ENCODE measurements at places on chromosomes 11 and 22.
A peak's percentile ranks its signal among the peaks of the same experiment; 100 is the strongest.

GRCh38 chr11:74866557-74866956 lies 82.3 kb downstream of the XRRA1 start:
- no peak for DNase-seq

DNA sequence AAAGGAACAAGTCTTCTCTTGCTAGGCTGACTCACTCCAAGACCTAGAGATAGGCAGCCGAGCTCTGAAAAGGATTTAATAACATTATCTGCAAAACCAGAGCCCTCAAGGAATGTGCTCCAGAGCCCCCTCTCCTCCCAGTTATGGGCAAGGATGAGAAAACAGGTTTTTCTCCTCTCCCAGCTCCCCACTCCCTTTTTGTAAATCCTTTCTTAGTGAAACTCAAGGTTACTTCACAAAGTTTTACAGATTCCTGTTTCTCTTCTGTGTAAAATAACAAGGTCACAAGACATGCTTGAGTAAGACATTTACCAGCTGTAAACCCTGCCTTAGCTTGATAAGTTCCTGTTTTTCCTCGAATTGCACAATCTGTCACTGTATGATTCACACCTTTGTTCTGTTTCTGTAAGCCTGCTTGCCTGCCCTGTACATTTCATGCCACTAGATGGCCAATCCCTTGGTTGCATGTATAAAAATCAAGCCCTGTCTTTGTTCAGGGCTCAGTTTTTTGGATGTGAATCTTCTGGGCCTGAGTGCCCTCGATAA lies 489.4 kb downstream of the KCNA4 start:
- no peak for DNase-seq

GRCh38 chr22:20433686-20434241 lies 3.9 kb downstream of the SCARF2 start:
- no peak for DNase-seq

- DNase-seq = no peak
Observed at GRCh38 chr11:100789500-100789899, 102.4 kb downstream of the ARHGAP42 start.

- DNase-seq = no peak
Observed at GRCh38 chr11:118366287-118366686, 6.9 kb downstream of the UBE4A start.

GRCh38 chr11:45087086-45087899 lies 59.1 kb upstream of the PRDM11 start:
- DNase-seq = no peak

DNA sequence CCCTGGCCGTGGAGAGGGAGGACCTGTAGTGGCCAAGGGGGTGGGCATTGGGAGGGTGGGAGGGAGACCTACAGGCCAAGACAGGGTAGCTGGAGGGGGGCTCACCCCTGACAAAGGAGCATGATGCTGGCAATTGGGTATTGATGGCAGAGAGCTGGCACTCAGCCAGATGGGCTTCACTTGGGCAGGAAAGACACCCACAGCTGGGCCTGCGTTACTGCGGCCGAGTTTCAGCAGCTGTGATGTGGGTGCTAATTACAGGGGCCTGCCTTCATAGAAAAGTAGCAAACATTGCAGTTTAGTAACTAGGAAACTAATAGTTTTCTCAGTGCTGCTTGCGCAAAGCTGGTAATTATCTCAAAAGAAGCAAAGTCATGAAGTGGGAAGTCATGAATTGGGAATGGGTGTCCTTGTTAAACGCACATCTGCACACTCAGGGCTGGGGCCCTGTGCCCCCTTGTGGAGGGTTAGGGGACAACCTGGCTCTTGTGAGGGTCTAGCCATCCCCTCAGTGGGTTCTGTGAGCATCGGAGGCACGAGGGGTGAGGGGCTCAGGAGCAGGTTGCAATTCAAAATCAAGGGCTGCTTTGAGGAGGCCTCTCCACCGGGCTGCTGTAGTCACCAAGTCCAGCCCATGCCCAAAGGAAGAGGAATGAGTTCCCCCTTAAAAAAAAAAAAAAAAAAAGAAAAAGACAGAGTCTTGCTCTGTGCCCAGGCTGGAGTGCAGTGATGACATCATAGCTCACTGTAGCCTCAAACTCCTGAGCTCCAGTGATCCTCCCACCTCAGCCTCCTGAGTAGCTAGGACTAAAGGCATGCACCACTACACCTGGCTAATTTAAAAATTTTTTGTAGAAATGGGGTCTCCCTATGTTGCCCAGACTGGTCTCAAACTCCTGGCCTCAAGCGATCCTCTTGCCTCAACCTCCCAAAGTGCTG lies 24.4 kb upstream of the TXNRD2 start:
- DNase-seq = no peak

DNA sequence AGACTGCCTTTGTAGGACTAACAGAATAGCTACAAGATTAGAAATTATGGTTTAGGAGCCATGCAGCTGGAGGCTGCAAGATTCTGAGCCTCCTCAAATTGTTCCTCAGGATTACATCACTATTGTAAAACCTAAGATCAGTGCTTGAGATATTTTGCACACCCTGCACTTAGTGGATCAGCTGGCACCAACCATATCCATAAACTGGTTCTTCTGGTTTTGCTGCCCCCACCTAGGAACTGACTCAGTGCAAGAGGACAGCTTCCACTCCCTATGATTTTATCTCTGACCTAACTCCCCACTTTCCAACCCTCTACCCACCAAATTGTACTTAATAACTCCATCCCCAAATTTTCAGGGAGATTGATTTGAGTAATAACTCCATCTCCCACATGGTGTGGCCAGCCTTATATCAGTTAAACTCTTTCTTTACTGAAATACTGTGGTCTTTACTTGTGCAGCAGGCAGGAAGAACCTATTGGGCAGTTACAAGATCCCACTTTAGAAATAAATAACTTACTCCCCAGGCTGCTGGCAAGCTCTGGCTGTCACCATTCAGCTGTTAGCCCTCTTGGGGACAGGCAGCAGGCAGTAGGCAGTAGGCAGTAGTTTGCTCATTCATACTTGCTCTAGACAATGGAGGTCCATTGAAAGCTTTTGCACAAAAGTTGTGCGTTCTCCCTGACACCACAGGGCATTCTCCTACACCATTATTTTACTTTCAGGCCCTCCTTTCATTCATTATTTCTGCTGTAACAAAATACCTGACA lies 119.0 kb downstream of the SLC17A6 start:
- DNase-seq = no peak

- no peak for DNase-seq
Observed at GRCh38 chr11:77381729-77382665, 80.5 kb upstream of the GDPD4 start.

DNA sequence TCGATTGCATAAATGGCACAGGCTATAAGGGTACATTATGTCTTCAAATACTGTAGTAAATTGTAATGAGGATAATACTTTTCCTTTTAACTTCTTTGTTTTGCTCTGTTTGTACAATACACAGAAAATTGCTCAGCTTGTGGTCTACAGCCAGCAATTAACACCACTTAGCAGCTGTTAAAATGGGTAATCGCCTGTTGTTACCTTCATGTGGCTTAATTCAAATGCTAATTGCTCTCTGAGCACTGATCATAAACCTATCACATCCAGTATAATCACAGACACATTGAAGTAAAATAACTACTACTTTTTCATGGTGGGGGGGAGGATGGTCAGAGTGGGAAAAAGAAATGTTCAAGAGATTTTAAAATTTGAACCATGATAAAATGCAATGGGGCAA lies 1164.1 kb upstream of the CNTN5 start:
- no peak for DNase-seq

DNA sequence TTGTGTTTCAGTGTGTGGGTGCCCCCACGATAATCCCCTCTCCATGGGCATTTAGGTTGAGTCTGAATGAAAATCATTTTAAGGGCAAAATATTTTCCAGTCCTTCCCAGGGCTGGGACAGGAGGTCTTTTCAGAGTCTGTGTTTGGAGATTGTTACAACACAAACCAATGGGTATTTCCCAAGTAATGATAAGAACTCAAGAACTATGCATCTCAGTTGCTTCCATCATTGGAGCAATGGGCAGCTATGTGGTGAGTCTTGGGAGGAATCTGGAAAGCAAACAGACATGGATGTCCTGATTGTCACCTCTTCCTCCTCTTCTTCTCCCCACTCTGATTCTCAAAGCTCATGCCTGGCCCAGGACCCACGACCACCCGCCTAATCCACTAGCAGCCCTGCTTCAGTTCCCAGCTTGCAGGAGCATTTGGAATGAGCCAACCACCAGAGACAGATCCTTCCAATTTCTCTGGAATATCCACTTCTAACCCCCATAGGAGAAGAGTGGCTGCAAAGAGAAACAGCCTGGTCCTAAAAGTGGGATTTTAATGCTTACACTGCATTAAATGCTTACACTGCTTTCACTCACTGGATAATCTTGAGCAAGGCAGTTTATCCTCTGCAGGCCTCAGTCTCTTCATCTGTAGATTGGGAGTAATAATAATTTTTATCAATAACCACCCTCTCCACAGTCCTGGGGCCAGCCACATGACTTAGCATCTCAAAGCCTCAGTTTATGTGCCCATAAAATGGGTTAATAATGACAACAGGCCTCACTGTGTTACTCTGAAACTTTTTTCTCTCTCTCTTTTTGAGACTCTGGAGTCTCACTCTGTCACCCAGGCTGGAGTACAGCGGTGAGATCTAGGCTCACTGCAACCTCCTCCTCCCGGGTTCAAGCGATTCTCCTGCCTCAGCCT lies 404.3 kb downstream of the MN1 start:
- no peak for DNase-seq

DNA sequence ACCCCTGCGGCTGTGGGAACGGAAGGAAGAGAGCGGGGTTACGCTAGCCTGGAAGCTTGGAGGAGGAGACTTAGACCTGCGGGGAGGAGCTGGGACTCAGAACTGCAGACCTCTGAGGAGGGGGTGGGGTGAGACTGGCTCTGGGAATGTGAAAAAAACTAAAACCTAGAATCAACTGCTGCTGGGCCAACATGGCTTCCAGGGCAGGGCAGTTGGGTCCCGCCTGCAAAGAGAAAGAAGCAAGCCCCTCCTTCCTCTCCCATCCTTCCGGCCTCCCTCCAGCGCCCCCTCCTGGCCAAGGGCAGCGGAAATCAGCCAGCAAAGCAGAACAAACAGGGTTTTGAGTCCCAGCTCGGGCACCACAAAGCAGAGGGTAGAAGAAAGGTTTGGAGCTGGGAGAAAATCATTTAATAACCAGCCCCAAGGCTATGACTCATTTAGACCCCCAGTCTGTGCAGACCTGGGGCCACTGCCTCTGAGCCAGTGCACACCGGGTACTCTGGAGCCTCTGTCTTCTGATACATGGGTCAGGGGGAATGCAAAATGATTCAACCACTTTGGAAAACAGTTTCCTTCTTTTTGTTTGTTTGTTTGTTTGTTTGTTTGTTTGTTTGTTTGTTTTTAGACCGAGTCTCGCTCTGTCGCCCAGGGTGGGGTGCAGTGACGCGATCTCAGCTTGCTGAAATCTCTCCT lies 7.3 kb upstream of the NCF4 start:
- peak; percentile 85 for DNase-seq

DNA sequence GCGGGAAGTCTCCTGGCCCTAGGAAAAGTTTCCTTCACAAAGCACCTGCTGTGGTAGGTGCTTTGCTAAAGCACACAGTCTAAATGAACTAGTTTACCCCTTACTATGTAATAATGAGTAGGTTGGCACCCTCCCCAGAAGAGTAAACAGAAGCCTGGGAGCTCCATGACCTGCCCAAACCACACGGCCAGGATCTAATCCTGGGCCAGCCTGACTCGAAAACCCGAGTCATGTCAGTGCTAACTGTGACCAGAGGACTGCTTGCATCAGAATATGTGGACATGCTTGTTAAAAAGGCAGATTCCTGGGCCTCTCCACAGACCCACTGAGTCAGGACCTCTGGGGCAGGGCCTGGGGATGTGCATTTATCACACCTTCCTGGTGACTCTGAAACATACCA lies 67.7 kb downstream of the PANX1 start:
- no peak for DNase-seq

DNA sequence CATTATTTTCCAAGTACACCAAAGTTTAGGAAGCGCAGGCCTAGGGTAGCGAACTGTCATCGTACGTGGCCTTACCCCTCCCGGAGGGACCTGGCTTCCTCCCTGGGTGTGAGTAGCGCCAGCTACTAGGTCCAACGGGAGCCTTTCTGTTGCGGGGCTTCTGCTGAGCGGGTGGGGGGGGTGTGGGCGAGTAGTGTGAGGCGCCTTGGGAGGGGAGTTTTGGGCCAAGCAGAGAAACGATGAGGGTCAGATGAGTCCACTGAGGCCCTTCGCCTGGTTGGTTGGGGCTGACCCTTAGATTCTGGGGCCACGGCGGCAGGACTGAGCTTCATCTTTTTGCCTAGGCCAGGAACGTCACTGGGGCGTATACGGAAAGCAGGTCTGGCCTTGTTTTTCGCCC lies 868 bp downstream of the TEF start:
- DNase-seq = no peak

DNA sequence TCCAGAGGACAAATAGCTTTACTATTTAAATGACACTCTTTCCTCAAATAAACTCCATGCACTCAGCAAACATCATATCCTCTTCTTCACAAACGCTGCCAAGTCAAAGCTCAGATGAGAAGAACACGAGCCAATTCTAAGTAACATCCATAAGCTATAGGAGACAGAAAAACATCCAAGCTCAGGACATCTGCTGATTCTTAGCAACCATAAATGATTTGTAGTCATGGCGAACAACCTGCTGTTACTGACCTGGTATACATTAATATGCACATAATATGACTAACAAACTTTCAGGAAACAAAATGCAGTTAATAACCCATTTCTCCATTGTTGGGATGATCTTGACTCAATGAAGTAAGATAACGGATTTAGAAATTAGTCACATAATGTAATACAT lies 6.7 kb downstream of the GALNT18 start:
- no peak for DNase-seq

- no peak for DNase-seq
Observed at GRCh38 chr11:47302853-47303252, 32.9 kb downstream of the MADD start.

DNA sequence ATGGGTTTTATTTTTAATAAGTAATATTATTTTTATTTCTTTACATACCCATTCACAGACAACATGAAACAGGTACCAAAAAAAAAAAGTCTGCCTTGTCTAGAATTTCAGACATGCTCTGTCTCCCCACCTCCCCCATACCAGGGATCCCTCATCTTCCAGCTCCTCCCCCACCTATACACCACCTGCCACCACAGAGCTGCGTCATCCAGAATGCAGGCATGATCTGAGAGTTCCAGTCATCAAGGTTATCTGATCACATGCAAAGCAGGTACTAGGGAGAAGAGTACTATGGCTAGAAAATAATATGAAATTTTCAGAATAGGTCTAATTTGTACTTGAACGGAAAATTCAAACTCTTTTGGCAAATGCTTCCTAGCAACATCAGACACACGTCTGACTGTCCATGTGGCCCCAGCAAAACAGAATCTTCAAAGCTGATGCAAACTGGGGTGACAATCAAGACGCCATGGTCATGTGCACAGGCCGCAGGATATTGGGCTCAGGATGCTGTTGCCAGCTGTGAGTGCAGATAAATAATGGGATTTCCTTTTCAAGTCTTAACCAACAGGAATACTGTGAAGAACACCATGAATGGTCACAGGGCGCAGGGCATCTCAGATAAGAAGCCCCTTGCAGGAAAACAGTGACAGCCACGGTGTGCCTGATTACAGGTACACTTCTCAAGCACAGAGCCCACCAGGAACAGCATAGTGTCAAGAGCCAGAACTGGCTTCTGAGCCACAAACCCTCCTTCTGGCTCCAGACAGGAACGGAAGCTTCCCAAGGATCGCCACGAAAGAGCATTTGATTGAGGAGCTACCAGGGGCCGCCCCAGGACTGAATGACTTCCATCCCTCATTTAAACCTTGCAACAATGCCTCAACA lies 169.5 kb downstream of the EFCAB6 start:
- no peak for DNase-seq

- DNase-seq = no peak
Observed at GRCh38 chr11:124938206-124938765, 2.4 kb upstream of the HEPACAM start.

- no peak for DNase-seq
Observed at GRCh38 chr22:31162015-31162765, 2.2 kb downstream of the RNF185 start.
